Sigmoid colon (tissue), 7 donors: ENCODE measurements at places on chromosomes 12 and 14. TPM values are rescaled to one million over a fixed set of nuclear protein-coding genes. Genes with fewer than 3 reads are reported as not detected.

DNA sequence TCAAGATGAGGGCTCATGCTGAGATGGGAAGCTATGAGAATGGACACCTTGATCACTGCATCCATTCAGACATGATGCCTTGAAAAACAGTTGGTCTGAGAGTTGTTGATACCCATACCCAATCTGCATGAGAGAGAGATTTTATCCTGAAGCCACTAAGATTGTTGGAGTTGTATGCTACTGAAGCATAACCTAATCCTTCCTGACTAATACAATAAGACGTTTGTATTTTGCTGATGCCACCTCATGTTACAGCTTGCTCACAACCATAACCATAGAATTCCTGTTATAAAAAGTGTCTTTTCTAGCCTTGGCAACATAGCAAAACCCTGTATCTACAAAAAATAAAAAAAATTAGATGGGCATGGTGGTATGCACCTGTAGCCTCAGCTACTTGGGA, 12.7 kb upstream of the SERPINA1 start:
- DNase-seq, result no peak

The POLE gene
- 32.9 TPM for total RNA-seq

DNA sequence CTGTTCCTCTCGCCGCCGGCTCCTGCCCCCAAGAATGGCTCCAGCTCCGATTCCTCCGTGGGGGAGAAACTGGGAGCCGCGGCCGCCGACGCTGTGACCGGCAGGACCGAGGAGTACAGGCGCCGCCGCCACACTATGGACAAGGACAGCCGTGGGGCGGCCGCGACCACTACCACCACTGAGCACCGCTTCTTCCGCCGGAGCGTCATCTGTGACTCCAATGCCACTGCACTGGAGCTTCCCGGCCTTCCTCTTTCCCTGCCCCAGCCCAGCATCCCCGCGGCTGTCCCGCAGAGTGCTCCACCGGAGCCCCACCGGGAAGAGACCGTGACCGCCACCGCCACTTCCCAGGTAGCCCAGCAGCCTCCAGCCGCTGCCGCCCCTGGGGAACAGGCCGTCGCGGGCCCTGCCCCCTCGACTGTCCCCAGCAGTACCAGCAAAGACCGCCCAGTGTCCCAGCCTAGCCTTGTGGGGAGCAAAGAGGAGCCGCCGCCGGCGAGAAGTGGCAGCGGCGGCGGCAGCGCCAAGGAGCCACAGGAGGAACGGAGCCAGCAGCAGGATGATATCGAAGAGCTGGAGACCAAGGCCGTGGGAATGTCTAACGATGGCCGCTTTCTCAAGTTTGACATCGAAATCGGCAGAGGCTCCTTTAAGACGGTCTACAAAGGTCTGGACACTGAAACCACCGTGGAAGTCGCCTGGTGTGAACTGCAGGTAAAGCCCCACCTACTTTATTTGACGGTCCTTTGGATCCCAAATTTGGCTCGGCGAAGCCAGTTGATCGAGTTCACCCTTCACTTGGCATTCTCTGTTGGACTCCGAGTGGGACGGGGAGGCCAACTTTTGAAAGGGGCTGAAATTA, 1.5 kb downstream of the WNK1 start:
- peak; percentile 70 for DNase-seq

- no peak for DNase-seq
Observed at GRCh38 chr12:30169839-30170591, 386.3 kb upstream of the TMTC1 start.

DNA sequence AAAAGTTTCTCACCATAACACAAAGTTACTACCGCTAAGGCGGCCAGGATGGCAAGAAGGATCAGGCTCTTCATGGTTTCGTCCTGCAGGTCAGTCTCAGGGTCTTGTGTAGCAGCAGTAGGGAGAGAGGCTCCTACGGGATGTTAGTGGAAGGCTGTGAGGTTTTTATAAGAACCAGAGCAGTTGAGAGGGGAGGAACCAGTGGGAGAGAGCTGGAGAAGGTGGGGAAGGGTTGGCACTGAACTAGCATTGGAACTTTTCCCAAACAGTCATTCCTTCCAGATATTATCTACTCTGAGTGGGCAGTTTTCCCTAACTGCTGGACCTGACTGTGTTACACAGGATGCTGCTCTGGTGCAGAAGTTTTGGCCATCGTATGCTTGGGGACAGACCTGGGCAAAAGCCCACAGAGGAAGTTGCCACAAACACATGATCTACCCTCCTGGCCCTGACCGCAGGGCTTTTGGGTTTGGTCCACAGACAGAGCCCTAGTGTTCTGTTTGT, at the start of gene MGP:
Gene MGP (minus strand): TSS at position 137 of the 504 bp plus-strand sequence. CDS start 63 bp downstream, at position 74.
- peak; percentile 90 for DNase-seq

DNA sequence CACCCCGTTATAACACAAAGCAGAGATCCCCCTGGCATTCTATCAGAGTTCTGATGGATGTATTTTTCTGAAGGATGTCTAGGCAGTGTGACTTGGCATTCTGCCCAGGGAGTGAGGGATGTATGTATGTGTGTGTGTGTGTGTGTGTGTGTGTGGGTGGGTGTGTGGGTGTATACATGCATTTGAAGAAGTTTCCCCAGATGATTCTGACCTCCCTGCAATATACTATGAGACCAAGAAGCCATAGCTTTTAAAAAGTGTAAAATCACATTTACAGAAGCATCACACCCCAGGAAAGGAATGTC, 59.7 kb upstream of the NAP1L1 start:
- no peak for DNase-seq

DNA sequence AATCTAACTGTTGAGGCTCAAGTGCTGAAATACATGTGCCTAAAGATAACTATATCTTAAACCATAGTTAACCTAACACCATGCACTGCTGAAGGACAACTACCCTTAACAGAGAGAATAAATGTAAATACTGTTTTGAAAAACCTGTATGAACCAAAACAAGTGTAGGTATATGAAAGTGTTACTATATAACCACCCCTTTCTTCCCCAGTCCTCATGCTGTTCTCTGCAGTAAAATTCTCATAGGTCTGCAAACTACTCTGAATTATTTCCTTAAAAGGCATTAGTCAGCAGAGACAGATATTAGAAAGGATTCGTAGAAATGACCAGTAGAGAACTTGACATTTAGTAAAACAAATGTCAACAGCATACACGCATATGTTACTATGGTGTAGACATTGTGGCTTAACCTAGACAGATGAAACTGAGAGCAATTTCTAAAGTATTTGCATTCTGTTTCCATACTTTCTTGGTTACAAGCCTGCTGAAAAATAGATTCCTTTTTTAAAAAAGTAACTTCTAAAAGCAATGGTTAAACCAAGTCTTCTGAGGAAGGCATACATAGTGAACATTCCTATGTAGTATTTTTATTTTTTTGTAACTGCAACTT, 13.9 kb downstream of the CSRP2 start:
- DNase-seq, result no peak
